Lung (tissue), 17 donors: ENCODE measurements at places on chromosomes 1 and 21.

- peak overlapping the region; percentile 93 for H3K27ac ChIP-seq
- no peaks in the 10 kb centered on the region for H3K27me3 ChIP-seq
- DNase-seq: no peak
- H3K36me3 ChIP-seq: peaks cover 6% of the 10 kb centered on the region
- no peak overlapping the region for H3K4me3 ChIP-seq
Measured at GRCh38 chr1:206693592-206693991, 8.9 kb downstream of the MAPKAPK2 start.

- H3K27ac ChIP-seq: no peak overlapping the region
- H3K4me1 ChIP-seq: no peaks in the 10 kb centered on the region
- no peaks in the 10 kb centered on the region for H3K27me3 ChIP-seq
- H3K4me3 ChIP-seq: no peak overlapping the region
Measured at GRCh38 chr1:3902571-3903091, 2.6 kb upstream of the C1orf174 start.

- no peaks in the 10 kb centered on the region for H3K4me1 ChIP-seq
- no peaks in the 10 kb centered on the region for H3K27me3 ChIP-seq
- H3K4me3 ChIP-seq: no peak overlapping the region
- no peak overlapping the region for H3K27ac ChIP-seq
- no peaks in the 10 kb centered on the region for H3K36me3 ChIP-seq
Measured at GRCh38 chr1:116451702-116452101, 78.7 kb downstream of the ATP1A1 start.

DNA sequence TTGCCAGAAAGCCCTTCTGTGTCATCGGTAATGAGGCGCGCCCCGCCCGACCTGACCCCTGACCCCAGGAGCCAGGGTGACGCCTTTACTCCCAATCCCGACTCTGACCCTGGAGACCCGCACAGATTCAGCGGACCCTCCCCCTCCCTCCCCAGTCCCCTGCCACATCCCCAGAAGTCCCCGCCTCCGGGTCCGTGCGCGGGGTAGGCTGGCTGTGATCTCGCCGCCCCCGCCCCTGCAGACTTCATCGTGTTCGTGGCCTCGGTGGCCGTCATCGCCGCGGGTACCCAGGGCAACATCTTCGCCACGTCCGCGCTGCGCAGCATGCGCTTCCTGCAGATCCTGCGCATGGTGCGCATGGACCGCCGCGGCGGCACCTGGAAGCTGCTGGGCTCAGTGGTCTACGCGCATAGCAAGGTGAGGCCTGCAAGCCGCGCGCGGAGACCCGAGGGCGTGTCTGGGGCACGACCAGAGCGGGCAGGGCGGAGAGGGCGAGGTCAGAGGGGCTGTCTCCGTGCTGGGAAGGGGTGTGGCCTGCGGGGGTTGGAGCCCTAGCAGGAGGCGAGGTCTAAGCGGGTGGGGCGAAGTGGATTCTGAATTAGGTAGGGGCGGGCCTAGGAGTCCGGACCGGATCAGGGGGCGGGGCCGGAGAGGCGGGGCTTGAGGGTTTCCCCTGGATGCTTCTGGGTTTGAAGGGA is 34.8 kb downstream of the KCNQ4 start:
- H3K36me3 ChIP-seq: no peaks in the 10 kb centered on the region
- H3K4me3 ChIP-seq: no peak overlapping the region
- H3K27ac ChIP-seq: no peak overlapping the region
- no peaks in the 10 kb centered on the region for H3K4me1 ChIP-seq
- DNase-seq: peak; percentile 56

DNA sequence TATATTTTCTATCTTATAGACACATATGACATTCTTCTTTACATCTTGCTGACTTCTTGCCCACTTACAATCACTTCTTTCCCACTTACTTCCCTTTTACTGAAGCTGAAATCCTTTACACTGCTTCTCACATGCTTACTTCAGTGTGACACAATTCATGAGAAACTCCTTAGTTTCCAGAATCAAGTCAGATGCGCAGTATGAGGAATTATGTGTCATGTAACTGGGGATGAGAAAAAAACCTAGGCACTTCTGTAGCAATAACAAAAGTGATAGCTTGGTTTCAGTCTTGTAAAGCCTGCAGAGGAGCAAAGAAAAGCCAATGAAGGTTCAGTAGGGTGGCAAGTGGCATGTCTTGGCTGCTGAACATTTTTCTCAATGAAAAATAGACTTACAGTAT is 566.2 kb upstream of the RGS18 start:
- H3K27ac ChIP-seq: no peak overlapping the region
- no peak for DNase-seq
- no peaks in the 10 kb centered on the region for H3K27me3 ChIP-seq
- H3K4me1 ChIP-seq: no peaks in the 10 kb centered on the region

GRCh38 chr1:51784997-51785421 is 93.5 kb downstream of the NRDC start:
- H3K36me3 ChIP-seq: peaks cover 23% of the 10 kb centered on the region
- no peak for DNase-seq
- H3K27ac ChIP-seq: no peak overlapping the region
- peaks cover 9% of the 10 kb centered on the region for H3K4me1 ChIP-seq
- H3K4me3 ChIP-seq: no peak overlapping the region

GRCh38 chr1:234458352-234459017 is 20.5 kb downstream of the TARBP1 start:
- no peaks in the 10 kb centered on the region for H3K4me1 ChIP-seq
- peak; percentile 49 for DNase-seq
- H3K4me3 ChIP-seq: no peak overlapping the region

DNA sequence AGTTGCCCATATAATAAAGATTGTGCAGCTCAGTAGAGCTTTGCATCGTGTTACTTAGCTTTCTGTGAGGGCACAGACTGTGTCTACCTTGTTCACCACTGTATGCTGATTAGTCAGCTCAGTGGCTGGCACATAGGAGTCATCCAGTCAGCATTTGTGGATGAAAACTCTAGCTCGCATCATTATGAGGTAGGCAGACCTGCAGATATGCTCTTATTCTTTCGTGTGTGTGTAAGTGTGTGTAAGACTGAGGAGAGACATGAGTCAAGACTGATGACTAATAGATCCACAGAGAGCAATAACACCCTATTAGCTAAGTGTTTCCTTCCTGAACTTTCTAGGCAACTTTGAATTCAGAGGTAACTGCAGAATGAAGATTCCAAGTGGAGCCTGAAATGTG is 17.1 kb downstream of the TTF2 start:
- H3K27ac ChIP-seq: no peak overlapping the region
- no peak for DNase-seq
- H3K4me1 ChIP-seq: no peaks in the 10 kb centered on the region

GRCh38 chr21:44510508-44511218 is 29.3 kb downstream of the KRTAP10-1 start:
- DNase-seq: peak; percentile 33
- no peak overlapping the region for H3K27ac ChIP-seq
- H3K4me1 ChIP-seq: no peaks in the 10 kb centered on the region
- H3K4me3 ChIP-seq: no peak overlapping the region

GRCh38 chr1:213110349-213111300 is 59.6 kb downstream of the RPS6KC1 start:
- no peak for DNase-seq
- no peak overlapping the region for H3K27ac ChIP-seq
- peaks cover 6% of the 10 kb centered on the region for H3K36me3 ChIP-seq
- H3K4me3 ChIP-seq: no peak overlapping the region

- no peak overlapping the region for H3K4me3 ChIP-seq
- H3K36me3 ChIP-seq: peaks cover 27% of the 10 kb centered on the region
- H3K4me1 ChIP-seq: peaks cover 13% of the 10 kb centered on the region
- H3K27me3 ChIP-seq: no peaks in the 10 kb centered on the region
Measured at GRCh38 chr1:116382857-116383483, 9.9 kb downstream of the ATP1A1 start.

DNA sequence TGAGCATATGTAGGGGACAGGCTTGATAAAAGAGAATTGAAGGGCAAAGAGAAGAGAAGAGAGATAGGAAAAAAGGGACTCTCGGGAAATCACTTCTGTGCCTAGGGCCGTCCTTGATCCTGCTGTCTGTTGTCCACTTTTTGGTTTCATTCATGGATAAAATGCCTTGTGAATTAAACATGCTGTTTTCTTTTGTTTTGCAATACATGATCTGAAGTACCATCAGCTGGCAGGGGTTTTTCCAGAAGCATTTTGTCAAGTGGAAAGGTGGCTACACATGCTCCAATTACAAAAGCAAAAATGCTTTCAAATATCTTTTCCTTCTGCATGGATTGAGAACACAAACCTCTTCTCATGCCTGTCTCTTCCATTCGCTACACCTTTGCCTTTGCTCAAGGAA is 361.7 kb downstream of the PDE4B start:
- no peaks in the 10 kb centered on the region for H3K36me3 ChIP-seq
- no peaks in the 10 kb centered on the region for H3K27me3 ChIP-seq
- H3K4me3 ChIP-seq: no peak overlapping the region

GRCh38 chr1:12580054-12580887 is 37.7 kb downstream of the DHRS3 start:
- peaks cover 9% of the 10 kb centered on the region for H3K36me3 ChIP-seq
- no peaks in the 10 kb centered on the region for H3K4me1 ChIP-seq
- H3K27me3 ChIP-seq: no peaks in the 10 kb centered on the region
- peak overlapping the region; percentile 81 for H3K27ac ChIP-seq
- DNase-seq: peak; percentile 44

DNA sequence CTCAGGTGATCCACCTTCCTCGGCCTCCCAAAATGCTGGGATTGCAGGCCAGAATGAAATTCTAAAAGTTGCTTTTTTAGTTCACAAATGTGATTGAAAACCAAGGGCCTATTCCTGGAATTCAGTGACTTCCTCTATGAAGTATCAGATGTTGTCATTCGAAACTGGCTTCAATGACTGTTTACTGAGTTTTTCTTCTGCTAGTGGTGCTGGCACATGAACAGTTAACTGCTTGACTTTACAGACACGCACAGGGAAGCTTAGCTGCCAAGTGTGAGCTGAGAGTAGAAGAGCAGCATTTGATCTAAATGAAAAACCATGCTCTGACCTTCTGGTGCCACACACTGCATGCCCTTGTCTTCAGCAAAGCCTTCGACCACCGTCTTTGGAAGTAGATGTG is 32.8 kb upstream of the AJAP1 start:
- no peaks in the 10 kb centered on the region for H3K4me1 ChIP-seq
- no peak for DNase-seq
- H3K27ac ChIP-seq: no peak overlapping the region
- no peaks in the 10 kb centered on the region for H3K36me3 ChIP-seq

DNA sequence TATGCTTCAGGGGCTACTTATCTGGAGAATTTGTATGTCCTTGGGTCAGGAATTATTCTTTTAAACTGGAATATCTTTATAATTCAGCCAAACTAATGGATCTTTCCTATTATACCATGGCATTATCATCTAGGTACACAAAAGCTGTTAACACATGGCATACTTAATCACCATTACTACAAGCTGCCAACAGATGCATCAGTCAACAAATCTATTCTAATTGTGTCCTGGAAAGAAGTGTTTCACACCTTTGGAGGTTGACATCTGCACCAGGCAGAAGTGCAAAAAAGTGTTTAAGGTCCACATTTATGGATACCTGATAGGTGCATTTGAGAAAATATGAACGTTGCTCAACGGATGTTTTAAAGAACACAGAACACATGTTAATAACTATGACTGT is 470.2 kb upstream of the ADGRL2 start:
- H3K36me3 ChIP-seq: no peaks in the 10 kb centered on the region
- no peak overlapping the region for H3K4me3 ChIP-seq
- DNase-seq: no peak
- H3K27ac ChIP-seq: no peak overlapping the region

GRCh38 chr1:198199105-198199504 is 42.3 kb downstream of the NEK7 start:
- no peak overlapping the region for H3K27ac ChIP-seq
- H3K4me1 ChIP-seq: peaks cover 13% of the 10 kb centered on the region
- no peaks in the 10 kb centered on the region for H3K27me3 ChIP-seq
- H3K36me3 ChIP-seq: no peaks in the 10 kb centered on the region
- no peak for DNase-seq

DNA sequence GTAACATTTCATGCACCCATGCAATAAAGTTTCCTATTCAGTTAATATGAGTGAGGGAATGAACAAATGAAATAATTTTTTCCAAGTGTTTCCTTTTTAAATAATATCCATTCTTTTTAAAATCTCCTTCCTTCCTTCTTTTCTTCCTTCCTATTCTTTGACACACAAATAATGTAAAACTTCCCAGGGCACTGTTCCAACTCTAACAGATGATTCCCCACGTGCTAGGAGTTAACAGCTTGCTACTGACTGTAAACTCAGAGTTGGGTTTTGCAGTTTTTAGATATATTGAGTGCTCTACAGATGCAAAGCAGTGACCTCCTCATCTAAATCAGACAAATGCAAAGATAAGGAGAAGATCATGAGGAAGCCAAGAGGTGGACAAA is 54.0 kb upstream of the POU2F1 start:
- peak; percentile 75 for DNase-seq
- H3K27ac ChIP-seq: no peak overlapping the region
- H3K4me1 ChIP-seq: peaks cover 28% of the 10 kb centered on the region
- no peak overlapping the region for H3K4me3 ChIP-seq
- H3K36me3 ChIP-seq: no peaks in the 10 kb centered on the region

DNA sequence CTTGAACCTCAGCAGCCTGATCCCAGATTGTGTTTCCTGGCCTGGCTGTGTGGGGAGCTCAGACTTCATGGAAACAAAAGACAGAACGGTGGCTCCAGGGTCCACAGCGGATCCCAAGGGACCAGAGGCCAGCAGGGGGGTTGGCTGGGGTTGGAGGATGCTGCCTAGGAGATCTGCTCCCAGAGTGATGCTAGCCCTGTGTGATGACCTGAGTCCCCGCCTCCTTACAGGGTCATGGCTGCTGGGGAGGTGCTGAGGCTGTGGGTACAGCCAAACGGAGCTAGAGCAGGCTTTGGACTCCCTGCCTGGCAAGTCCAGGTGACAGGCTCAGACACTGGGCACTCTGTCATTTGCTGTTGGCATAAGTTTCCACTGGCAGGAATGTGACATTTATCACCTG is 11.5 kb upstream of the RUNX3 start:
- no peak overlapping the region for H3K4me3 ChIP-seq
- H3K4me1 ChIP-seq: no peaks in the 10 kb centered on the region
- no peaks in the 10 kb centered on the region for H3K27me3 ChIP-seq
- H3K36me3 ChIP-seq: no peaks in the 10 kb centered on the region
- H3K27ac ChIP-seq: no peak overlapping the region

GRCh38 chr21:18235545-18235944 is 9.1 kb upstream of the CHODL start:
- H3K27ac ChIP-seq: no peak overlapping the region
- H3K4me3 ChIP-seq: no peak overlapping the region
- no peaks in the 10 kb centered on the region for H3K4me1 ChIP-seq
- DNase-seq: no peak
- no peaks in the 10 kb centered on the region for H3K36me3 ChIP-seq
- H3K27me3 ChIP-seq: no peaks in the 10 kb centered on the region

GRCh38 chr1:19460535-19461219 is 24.7 kb downstream of the CAPZB start:
- no peak for DNase-seq
- H3K4me3 ChIP-seq: no peak overlapping the region
- H3K36me3 ChIP-seq: peaks cover 6% of the 10 kb centered on the region
- H3K27me3 ChIP-seq: no peaks in the 10 kb centered on the region

- peaks cover 20% of the 10 kb centered on the region for H3K4me1 ChIP-seq
- no peaks in the 10 kb centered on the region for H3K27me3 ChIP-seq
- no peak overlapping the region for H3K27ac ChIP-seq
- no peak for DNase-seq
- H3K4me3 ChIP-seq: no peak overlapping the region
Measured at GRCh38 chr1:232675260-232675659, 45.3 kb upstream of the SIPA1L2 start.
